ENCODE measurements at places on chromosomes 1 and 21.

GRCh38 chr1:147505568-147505967 lies 35.7 kb upstream of the BCL9 start:
- DNase-seq = no peak

DNA sequence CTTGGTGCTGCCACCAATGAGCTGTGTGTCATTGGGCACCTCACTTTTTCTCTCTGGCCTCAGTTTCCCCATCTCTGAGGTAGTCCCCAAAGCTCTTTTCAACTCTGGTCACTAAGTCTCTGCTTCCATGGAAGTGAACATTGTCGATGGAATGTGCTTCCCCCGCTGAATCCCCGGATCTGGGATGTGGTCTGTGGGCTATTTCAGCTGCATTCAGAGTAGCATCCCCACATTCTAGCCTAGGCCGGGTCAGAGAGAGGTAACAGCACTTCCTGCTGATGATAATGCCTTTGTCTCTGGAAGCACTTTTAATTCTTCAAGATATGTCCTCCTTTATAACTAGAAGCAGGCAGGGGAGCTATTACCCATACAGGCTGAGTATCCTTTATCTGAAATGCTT lies 29.8 kb downstream of the RASSF5 start:
- no peak for DNase-seq

- DNase-seq = no peak
Observed at GRCh38 chr1:111611986-111612385, 7.6 kb upstream of the RAP1A start.

GRCh38 chr1:89907727-89908212 lies 86.9 kb downstream of the LRRC8D start:
- no peak for DNase-seq

- no peak for DNase-seq
Observed at GRCh38 chr21:29873908-29874307, 65.9 kb downstream of the GRIK1 start.

GRCh38 chr1:223421676-223422075 lies 28.5 kb downstream of the CCDC185 start:
- no peak for DNase-seq

GRCh38 chr1:246311461-246311860 lies 195.6 kb downstream of the SMYD3 start:
- DNase-seq = no peak

DNA sequence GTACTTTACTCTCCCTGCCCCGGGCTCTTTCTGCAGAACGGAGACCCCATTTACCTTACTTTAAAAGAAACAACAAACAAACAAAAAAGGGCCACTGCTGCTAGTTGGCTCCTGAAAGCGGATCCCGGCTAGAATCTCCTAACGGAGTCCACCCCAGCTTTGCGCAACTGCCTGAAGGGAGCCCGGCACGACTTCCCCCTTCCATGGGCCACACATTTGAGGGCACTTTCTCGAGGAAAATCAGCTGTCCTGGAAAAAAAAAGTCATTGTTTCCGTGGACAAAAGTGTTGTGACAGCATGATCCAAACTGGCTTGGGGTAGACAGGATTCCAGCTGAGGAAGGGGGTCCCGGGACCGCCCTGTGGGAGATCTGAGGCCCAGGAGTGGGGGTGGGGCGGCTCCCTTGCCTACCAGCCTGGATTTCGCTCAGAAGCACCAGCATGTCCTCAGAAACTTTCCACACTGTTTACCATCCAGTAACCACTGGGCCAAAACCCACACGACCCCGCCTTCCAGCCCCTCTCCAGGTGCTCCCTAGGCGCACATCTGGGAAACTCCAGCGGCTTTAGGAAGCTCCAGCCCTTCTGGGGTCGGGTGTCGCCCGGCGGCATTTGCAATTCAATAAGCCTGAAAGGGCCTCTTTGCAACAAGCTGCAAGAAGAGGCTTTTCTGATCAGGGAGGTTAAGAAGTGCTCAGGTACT lies 4.8 kb downstream of the RIPK4 start:
- no peak for DNase-seq

DNA sequence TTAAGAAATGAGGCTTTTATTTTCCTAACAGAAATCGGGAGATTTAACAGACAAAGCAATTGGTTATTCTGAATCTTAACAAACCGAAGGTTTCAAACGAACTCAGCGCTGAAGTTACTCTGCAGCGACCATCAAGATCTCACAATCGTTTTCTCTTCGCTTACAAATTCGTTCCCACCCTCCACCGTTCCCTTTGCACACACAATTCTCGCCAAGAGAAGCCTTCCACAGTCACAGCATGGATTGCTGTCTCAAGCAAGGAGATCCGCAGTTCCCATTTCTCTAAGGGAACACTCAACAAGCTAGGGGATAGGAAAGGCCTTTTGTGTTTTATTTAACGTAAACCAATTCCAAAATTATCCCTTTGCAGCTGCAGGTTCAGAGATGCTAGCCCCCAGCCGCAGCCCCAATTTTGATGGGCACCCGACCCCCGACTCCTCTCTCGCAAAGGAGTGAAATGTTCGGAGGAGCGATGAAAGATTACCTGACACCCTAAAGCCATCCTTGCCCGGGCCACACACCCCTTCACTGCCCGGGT lies 755 bp downstream of the FBXO42 start:
- no peak for DNase-seq

DNA sequence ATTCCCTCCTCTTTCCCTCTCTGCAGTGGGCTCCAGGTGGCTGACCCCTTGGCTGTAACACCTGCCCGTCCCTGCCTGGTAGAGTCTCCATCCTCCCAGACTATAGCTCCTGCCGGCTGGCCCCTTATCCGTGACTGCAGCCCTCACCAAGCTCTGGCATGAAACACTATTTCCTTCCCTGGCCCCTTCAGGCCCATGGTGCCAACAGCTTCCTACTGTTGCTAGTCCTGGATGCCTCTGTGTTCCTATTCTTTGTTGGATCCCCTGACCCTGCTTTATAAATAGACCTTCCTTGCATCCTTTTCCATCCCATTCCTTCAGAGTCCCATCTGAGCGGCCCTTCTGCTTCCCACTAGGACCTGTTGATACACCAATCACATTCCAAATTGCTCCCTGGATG lies 195.0 kb downstream of the ZNF326 start:
- DNase-seq = no peak

DNA sequence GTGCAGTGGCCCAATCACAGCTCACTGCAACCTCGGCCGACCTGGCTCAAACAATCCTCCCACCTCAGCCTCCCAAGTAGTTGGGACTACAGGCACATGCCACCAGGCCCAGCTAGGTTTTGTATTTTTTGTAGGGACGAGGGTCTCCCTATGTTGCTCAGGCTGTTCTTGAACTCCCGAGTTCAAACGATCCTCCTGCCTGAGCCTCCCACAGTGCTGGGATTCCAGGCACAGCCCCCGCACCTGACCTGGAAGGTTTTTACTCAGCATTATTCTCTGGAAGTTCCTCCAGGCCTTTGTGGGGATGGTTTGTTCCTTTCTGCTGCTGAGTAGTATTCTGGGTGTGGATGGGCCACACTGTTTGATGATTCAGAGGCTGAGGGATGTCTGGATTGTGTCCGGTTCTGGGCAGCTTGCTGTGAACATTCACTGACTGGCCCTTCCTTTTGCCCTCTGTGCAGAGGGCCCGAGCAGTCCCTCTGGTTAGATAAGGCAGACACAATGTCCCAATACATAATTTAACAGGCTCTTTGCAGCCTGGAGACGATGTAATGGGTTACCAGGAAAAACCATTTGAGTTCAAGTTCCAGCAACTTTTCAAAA lies 6.0 kb upstream of the TRAPPC10 start:
- peak; percentile 33 for DNase-seq

- DNase-seq = no peak
Observed at GRCh38 chr1:220044678-220045355, 1.5 kb downstream of the EPRS1 start.

GRCh38 chr1:13950637-13951036 lies 250.6 kb downstream of the PRDM2 start:
- no peak for DNase-seq

GRCh38 chr1:5645135-5645399 lies 347.2 kb downstream of the NPHP4 start:
- DNase-seq = no peak

GRCh38 chr1:179090522-179090921 lies 8.7 kb downstream of the TOR3A start:
- DNase-seq = no peak

- peak; percentile 59 for DNase-seq
Observed at GRCh38 chr1:100313382-100313781, 38.9 kb upstream of the CDC14A start.

DNA sequence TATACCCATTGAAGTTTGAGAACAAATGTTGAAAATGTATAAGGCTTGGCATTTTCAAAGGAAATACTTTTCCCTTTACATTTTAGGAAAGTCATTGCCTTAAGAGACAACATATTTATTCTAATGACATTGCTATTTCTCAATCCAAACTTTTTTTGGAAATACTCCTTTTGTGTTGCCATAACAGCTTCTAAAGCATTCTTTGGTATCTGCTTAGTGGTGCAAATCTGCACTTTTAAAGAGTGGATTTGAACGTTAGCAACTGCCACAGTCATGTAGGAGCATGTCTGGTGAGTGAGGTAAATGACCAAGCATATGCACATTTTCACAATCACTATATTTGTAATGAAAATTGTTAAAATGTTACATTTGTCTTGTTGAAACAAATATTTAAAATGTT lies 124.4 kb upstream of the GORAB start:
- no peak for DNase-seq

DNA sequence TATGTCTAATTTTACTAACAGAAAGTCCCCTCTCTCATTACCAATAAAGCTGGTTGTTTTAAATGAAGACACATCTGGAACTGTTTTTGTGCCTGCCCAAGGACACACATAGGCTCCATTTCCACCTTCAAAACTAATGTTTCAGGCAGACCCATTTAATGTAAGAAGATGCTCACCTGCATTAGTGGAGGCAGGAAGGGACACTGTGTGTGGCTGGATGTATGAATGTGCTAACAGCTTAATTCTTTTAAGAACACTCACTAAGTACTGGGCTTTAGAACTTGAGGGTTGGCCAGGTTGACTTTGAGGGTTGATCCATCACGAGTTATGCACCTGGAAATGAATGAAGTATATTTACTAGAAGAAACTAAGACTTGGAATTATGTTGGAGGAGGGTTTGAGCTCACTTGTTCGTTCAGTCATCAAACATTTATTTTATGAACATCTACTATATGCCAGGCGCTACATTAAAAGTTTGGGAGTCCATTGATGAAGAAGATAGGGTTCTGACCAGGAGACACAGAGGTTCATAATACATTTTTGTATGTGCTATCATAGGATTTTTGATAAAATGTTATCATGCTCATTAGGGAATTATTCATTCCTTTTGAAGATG lies 5.4 kb downstream of the JUN start:
- DNase-seq = no peak

DNA sequence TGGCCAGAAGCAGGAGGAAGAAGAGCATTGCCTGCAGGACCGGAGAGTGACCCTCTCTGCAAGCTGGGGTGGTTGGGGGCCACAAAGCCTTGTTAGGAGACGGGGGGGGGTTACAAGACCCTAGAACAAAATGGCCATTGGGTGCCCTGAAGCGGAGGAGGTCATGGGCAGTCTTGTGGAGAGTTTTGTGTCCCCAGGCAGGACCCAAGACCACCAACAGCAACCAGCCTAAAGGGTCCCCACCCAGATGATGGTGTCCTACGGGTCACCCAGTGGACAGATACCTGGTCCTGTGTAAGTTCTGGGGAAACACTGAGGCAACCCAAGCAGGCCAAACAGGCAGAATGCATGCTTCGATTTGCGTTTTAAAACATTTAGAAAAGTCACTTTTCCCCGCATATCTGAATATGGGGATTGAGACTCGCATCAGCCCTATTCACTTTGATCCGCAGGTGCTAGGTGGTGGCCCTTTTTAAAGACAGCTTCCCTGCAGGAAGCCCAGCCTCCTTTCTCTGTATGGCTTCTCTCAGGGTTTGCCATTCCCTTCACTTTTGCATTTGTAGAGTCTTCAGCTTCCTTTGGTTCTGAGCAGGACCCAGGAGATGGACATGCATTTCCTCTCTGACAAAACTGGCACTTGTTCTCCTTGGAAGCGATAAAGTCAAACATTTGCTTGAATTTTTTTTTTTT lies 21.1 kb downstream of the GNG4 start:
- no peak for DNase-seq

DNA sequence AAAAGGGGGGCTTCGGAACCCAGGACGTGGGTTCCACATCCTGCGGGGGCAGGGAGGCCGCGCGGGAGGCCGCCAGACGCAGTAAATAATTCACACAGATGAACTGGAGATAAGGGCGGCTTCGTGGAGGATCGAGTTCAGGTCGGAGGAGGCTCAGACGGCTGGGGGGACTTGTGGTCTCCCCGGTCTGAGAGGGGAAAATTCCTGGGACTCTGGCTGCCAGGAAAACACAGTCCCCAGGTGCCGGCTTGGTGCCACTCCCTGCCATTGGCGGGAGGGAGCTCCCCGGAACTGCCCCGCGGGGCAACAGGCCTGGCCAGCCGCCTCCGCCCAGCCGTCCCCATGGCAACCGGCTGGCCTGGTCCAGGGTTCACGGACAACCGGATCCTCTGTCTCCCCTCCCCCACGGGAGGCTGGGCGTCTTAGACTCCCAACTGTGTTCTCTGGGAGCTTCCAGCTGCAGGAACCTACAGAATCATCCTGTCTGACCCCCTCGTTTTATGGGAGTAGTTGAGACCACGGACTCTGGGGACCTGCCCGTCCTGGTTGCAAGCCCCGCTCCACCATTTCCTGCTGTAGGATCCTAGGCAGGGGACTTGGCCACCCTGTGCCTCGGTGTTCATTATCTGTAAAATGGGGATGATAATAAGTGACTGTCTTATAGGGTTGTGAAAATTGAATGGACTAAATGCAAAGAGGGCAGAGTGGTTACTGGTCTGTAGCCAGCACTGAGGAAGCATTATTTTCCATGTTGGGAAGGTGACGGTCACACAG lies 9.6 kb downstream of the CAMK2N1 start:
- no peak for DNase-seq

GRCh38 chr1:232991238-232991637 lies 40.8 kb downstream of the NTPCR start:
- no peak for DNase-seq

- no peak for DNase-seq
Observed at GRCh38 chr1:204960306-204961125, 82.5 kb upstream of the CNTN2 start.

GRCh38 chr1:218317061-218317460 lies 28.1 kb upstream of the TGFB2 start:
- no peak for DNase-seq

- no peak for DNase-seq
Observed at GRCh38 chr1:193462629-193463320, 276.4 kb upstream of the B3GALT2 start.

- no peak for DNase-seq
Observed at GRCh38 chr1:53725238-53725689, 13.7 kb downstream of the GLIS1 start.
